ENCODE measurements at places on chromosomes 13 and 19. TPM values are rescaled to one million over a fixed set of nuclear protein-coding genes. Genes with fewer than 3 reads are reported as not detected.
A peak's percentile ranks its signal among the peaks of the same experiment; 100 is the strongest.

The AXL gene
- not detected for total RNA-seq

The SIAH3 gene
- 1.5 TPM for total RNA-seq

The PSG7 gene
- not detected for total RNA-seq

The IFNL1 gene
- total RNA-seq, result not detected

The ZNF560 gene
- total RNA-seq, result not detected

The TEX26 gene
- not detected for total RNA-seq

GRCh38 chr19:480016-480855 lies 16.1 kb upstream of the MADCAM1 start:
- peak; percentile 36 for DNase-seq

DNA sequence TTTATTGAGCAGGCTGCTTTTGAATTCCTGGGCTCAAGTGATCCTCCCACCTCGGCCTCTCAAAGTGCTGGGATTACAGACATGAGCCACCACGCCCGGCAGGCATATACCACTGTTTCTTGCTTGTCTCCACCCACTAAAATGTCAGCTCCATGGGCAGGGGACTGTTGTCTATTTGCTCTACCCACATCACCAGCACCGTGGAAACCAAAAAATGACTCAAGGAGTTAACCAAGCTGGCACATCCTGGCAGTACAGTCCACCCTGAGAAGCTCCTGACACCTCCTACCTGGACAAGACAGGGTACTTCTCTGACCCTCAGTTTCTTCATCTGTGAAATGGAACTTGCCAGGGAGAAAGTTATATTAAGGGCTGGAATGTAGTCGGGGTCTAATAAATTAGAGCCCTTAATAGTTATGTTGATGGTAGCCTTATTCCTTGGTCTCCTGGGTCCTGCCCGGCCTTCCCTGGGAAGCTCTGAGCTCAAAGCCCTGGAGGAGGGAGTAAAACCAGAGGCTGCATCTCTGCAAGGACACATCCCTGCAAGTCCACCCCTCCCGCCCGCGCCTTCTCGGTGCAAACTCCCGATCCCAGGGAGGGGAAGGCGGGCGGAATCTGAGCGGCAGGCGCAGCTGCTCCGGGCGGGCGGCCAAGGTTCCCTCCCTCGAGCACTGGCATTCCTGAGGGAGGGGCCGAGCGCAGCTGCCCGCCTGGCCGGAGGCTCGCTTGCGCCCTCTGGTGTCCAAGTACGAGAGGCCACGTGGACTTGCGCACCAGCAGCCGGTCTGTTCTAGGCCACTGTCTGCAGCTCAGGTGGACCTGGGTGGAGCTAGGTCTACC lies 14.1 kb downstream of the RDH8 start:
- DNase-seq, result peak; percentile 53

GRCh38 chr13:32426191-32426989 lies 1.5 kb downstream of the N4BP2L1 start:
- peak; percentile 65 for DNase-seq

DNA sequence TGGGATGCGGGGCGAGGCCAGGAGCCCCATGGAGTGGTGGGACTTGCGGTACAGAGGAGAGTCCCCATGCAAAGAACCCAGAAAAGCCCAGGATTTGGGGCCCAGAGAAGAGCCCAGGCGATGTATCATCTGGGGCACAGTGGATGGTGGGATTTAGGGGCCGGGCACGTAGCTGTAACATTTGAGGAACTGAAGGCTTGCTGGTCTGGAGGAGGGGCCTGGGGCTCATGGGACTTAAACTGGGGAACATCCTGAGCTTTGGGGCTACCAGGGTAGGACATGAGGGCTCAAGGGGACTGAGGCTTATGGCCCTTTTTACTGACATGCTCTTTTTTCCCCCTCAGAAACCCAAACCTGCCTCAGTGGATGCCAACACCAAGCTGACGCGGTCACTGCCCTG lies 13.5 kb downstream of the MED25 start:
- no peak for DNase-seq

DNA sequence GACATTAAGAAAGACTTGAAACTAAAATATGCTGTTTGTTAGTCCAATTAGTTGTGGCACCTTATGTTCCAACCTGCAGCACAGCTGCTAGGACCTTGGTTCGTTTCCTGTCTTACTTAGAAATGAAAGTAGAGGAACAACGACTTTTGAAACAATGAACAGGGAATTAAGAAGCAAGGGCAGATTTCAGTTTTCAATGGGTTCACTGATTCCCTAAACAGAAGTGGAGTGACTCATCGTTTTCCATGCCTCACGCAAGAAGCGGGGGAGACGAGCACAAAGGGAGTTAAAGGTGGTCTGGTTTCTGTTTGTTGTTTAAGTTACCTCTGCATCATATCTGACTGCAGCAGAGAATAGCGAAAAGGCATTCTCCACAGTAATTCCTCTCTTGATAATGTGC lies 44.8 kb downstream of the PHF11 start:
- DNase-seq, result no peak

- no peak for DNase-seq
Measured at GRCh38 chr13:74158028-74158427, 23.8 kb upstream of the KLF12 start.

GRCh38 chr19:53991224-53992113 lies at the start of gene CACNG6:
TSS of gene CACNG6 (plus strand) at chr19:53991637. CDS start at chr19:53992878, 1,241 bp downstream.
- no peak for DNase-seq

DNA sequence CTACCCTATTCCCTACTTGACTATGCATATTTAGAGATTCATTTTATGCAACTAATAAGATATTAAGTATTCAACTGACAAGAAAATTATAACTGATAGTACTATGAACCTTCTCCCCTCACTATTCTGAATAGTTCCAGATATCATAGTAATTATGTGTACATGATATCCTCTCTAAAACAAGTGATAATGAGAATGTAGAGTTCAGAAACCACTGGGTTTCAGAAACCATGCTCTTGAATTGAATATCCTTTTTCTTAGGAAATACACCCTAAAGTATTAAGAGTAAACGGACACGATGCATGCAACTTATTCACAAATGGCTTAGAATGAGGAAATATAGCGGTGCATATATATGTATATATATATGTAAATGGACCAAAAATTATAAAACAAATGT lies 160.9 kb downstream of the TBC1D4 start:
- no peak for DNase-seq

DNA sequence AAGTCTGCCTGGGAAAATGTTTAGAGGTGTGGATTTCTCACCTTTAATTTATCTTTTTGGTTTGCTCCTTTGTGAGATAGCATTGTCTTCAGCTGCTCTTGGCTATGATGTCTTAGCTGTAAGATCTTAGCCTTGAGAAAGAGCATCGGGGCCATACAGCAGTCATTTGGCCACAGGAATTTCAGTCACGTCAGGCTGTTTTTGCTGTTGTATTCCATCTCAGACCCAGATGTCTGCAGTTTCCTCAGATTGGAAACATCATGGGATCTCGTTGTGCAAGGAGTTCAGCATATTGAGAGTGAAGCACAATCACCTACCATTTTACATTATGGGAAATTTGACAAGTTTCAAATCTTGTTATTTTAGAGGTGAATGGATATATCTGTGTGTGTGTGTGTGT lies 89.3 kb upstream of the C1QTNF9B start:
- DNase-seq, result no peak

DNA sequence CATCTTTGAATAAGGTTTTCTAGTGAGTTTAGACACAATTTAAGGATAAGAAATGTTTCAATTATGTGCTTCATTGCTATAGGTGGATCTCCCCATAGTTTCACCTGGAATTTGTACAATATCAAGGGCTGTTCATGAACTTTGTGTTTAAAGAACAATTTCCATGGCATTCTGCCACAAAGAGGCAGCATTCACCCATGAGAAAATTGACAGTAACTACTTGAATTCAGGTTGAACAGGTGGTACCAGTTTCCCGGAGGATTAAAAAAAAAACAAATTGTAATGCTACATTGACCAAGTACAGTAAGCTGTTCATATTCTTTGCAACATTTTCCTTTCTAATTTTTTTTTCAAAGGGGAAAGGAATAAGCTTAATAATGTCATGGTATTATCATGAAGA lies 9.1 kb downstream of the SLITRK5 start:
- no peak for DNase-seq

GRCh38 chr13:109802936-109803335 lies 16.6 kb upstream of the IRS2 start:
- DNase-seq, result no peak

- no peak for DNase-seq
Measured at GRCh38 chr13:39417643-39418042, 185.3 kb downstream of the LHFPL6 start.

- peak; percentile 90 for DNase-seq
Measured at GRCh38 chr19:47130589-47131227, at the start of gene SAE1. TSS of gene SAE1 (plus strand) at chr19:47130835. CDS start at chr19:47130931, 96 bp downstream.

- DNase-seq, result no peak
Measured at GRCh38 chr19:13530720-13531119, 24.4 kb upstream of the CACNA1A start.

Data from CD4-positive, alpha-beta memory T cell (primary cell).